CD4-positive, alpha-beta T cell treated with Interleukin-1 beta for 1 hour (primary cell): ENCODE measurements at places on chromosomes 2 and 18.

GRCh38 chr2:71849607-71850305 is 297.9 kb downstream of the CYP26B1 start:
- no peak for DNase-seq

GRCh38 chr2:84882775-84883550 is 2.1 kb upstream of the TRABD2A start:
- no peak for DNase-seq

DNA sequence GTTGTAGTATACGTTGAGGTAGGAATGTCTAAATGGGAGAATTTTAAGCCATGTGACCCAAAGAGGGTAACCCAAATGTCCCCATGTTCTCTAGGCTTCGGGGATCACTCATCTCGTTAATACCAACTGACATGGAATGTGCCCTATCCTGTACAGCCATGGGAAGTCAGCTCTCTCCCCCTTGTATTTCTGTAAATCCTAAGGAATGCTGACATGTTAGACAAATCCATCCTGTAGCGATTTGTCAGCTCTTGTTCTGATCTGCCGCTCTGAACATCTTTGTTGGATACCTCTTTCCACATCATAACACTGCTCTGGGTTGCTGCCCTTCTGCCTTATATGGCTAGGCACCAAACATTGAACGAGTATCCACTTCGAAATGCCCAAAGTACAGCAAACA is 350.6 kb downstream of the RND3 start:
- no peak for DNase-seq

- DNase-seq: no peak
These were observed 142.4 kb downstream of the MREG start for GRCh38 chr2:215870986-215871385.

DNA sequence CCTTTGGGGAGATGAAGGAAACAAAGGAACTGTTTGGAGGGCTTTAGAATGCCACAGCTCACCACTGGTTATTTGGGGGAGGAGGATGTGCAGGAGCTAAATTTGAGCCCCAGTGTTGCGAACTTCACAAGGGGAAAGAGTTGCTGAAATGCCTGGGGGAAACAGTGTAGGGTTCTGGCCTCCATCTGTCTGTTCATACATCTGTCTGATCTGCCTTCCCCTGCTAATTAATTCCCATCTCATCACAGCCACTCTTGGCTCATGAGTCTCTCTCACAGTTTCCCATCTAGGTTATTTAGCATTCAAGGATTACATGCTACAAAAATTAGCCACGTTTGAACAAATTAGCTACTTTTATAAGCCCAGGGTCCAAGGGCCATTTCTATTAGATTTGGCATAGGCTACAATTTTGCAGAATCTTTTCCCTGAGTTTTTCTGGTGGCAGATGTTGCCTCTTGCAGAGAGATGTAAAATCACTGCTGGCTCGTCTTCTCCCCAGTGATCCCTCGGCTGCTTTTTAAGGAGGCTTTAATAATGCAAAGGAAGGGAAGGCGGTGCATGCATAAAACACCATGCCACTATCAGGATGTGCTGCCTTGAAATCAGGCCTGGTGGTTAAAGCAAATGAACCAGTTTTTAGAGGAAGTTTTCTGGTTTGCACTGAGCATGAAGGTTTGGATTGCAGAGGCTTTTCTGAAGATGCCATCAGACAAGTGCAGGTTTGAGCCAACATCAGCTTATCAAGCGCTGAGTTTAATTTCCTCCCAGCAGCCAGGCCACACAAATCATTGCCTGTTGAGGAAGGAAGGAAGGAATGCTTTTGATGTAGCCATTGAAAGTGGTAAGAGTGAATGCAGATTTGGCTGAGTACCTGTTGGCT is 35.0 kb downstream of the ADD2 start:
- no peak for DNase-seq

- DNase-seq: no peak
These were observed 53.5 kb upstream of the TCF4 start for GRCh38 chr18:55641486-55641885.

DNA sequence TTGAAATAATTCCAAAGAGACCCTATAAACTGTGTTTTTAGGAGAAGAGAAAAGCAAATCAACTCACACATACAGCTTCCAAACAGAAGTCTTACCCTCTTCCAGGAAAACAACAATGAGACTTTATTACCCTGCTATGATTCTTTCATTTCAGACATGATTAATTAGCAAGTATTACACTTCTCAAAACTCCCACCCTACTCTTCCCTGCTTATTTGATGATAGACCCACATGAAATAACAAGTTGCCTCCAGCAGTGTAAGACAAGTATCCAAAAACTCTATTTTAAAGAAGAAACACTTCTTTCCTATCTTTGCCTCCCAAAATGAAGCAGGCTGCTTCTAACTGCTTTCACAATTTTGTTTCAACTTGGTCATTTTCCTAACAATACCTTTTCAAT is 4.1 kb downstream of the FIGN start:
- DNase-seq: no peak

DNA sequence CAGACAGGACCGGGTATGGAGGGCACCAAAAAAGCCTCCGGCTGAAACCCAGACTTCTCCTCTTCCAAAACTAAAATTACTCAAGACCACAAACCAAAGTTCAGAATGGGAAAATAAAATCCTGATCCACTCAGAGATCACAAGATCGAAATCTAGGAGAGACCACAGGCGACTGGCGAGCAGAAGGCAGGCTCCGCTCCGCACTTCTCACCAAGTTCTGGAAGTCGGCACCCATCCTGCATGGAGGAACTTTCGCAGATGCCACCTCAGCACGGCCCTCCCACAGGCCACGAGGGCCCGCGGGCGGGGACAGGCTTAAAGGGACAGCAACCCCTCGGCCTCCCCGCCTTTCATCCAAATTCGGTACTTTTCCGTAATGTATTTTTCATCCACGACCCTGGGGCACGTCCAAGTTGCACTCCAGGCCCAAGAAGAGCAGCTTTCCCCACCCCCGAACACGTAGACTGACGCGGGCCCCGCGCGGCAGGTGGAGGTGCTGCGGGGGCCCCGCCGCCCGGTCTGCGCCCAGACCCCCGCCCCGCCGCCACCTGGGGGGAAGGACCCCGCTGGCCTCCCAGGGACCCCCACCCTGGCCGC is 43.7 kb downstream of the HDLBP start:
- peak; percentile 57 for DNase-seq

DNA sequence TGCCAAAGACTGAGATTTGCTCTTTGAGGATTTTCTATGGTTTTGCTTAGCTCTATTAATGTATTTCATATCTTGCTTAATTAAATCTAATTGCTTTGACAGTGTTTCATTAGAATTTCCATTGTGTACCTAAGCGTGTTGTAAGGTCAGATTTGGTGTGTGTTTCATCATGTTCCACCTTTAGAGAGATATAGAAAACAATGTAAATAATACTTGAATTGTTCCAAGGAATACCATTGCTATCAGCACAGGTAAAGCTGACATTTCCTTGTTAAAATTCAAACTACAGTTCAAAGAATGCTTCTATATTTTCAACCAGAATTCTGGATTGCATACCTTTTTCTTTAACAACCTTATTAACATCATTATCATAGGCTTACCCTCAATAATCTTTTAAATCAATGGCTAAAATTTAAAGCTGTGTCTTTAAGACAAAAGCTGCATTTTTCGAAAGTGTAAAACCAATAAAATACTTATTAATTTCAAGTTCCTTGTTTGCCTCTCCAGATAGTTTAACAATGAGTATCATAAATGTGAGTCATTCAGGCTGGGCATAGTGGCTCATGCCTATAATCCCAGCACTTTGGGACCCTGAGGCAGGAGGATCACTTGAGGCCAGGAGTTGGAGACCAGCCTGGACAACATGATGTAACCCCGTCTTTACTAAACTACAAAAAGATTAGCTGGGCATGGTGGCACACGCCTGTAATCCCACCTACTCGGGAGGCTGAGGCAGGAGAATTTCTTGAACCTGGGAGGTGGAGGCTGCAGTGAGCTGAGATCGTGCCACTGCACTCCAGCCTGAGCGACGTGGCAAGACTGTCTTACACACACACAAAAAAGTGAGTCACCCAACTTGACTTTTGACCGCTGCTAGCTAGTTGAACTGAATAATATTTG is 188.0 kb upstream of the PKDCC start:
- no peak for DNase-seq

GRCh38 chr2:179263446-179264367 is 925 bp downstream of the SESTD1 start:
- peak; percentile 22 for DNase-seq

GRCh38 chr2:118861242-118861641 is 13.8 kb upstream of the EN1 start:
- DNase-seq: no peak

GRCh38 chr2:152890736-152891135 is 172.3 kb downstream of the ARL6IP6 start:
- no peak for DNase-seq

DNA sequence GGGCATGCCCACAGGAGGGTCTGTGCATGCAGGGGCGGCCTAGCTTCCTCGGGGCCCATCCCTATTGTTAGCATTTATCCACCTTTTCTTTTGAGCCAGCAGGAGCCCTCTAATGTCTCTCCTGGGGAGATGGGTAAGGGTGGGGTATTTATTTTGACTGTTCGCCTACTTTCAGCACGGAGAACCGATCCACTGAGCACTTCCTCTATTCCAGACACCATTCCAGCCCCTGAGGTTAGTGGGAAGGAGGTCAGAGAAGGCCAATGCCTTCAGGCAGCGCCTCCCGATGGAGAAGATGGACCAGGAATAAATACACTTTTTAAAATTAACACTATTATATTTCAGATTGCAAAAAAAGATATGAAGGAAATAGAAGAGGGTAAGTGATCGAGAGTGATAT is 276.0 kb downstream of the PHLPP1 start:
- DNase-seq: no peak

DNA sequence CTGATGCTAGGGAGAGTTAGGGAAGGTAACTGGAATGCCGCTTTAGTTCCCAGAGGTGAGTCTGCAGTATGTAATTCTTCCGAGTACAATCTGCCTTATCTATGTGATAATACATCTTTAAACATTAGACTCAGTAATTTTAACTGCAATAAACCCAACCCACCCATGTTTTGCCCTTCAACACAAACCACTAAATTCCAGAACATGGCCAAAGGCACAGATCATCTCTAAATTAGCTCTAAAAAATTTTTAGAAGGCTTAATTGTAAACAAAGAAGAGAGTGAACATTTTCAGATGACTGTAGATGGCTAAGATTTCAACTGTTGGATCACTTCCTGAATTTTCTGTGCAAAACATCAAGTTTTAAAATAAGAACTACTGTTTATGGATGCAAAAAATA is 488.7 kb upstream of the ID2 start:
- no peak for DNase-seq

DNA sequence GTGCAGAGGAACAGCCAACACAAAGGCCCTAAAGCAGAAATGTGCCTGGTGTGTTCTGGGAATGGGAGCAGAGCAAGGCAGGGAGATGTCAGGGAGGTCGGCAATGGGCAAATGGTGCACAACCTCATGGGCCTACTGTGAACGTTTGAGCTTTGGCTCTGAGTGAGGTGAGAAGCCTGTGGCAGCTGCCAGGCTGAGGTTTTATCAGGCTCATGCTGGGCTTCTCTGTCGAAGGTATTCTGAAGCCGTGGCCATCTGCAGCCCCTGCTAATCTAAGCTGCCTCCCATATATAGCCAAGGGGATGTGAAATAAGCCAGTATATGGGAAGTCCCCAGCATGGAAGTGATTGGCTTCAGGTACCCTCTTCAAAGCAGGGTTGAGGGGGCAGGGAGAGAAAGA is 193.3 kb downstream of the SLC4A3 start:
- DNase-seq: no peak

DNA sequence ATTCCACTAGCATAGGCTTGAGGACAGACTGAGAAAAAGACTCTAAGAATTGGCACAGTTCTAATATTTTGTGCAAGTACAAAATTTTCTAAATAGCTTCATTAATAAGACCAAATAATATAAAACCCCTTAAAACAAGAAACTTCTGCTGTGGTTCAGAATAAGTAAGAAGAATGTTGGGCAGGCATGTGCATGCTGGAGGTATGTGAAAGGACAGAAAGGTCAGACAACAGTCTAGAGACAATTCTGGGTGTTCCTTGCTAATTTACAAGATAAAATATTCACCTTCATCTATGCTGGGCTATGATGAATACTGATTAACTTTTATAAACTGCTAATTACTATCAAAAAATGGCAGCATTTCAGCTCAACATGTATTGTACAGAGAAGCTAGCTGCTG is 14.9 kb downstream of the CEBPZOS start:
- no peak for DNase-seq

GRCh38 chr2:20487392-20488174 is 40.7 kb downstream of the RHOB start:
- DNase-seq: no peak

GRCh38 chr18:39360072-39360471 is 1794.5 kb upstream of the CELF4 start:
- no peak for DNase-seq

GRCh38 chr2:77469106-77469505 is 53.1 kb downstream of the LRRTM4 start:
- DNase-seq: no peak

DNA sequence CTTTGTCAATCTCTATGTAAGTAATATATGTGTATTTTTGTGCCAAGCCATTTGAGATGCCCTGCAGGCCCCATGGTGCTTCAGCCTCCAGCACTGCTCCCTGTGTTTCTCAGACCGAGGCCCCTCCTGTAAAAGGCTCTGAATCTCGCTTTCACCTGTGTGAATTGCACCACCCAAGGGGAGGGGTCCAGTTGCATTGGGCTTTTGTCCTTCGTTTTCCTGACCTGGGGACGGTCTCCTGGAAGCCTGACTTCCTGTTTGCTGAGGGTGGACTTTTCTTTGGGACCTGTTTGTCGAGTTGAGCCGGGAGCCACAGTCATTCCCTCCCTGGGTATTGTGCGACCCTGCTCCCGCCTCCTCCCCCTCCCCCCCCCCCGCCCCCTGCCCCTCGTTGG is 48.9 kb downstream of the AGAP1 start:
- no peak for DNase-seq

DNA sequence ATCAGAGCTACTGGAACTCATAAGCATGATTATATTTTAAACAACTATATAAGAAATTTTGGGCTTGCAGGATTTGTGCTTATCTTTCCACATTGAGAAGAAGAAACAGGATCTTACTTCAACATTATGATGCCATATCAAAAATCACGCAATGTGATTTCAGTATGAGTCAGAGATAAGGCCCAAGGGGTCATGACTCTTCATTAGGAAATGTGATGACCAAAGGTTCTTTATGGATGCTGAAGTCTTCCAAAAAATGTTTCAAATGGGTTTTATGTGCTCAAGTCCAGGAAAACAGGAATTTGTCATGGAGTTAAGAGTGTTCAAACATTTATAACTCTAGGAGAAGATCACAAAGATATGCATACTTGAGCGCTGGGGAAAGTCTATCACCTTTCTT is 7.8 kb upstream of the SERPINB2 start:
- DNase-seq: no peak

DNA sequence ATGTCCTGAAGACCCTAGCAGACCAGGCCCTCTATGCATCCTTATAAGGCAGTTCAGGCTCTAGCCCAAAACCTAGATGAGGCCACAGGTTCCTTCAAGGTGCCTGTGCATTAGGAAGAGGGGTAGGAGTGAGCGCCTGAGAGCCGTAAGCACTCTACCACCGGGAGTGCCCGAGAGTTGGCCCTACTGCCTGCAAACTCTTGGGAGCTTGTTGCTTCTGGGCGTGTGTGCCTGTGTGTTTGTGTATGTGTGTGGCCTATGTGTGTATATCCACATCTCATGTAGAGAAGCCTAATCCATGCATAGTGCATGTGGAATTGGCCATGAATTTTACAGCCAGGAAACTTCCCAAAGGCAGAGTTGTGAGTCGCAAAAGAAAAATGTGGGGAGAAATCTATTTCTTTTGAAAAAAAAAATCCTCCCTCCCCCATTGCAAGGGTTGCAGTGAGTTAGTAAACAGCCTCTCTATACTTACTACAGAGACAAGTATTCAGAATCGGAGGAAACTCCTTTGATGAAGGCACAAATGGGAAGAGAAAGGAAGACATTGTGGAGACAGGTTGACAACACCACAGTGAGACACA is 96.8 kb downstream of the ADD2 start:
- DNase-seq: no peak
